ENCODE measurements at places on chromosomes 6 and 20.
A peak's percentile ranks its signal among the peaks of the same experiment; 100 is the strongest.

GRCh38 chr6:33441457-33441856 lies 12.9 kb upstream of the ZBTB9 start:
- no peak for DNase-seq

GRCh38 chr6:111162504-111162903 lies 75.2 kb downstream of the SLC16A10 start:
- no peak for DNase-seq

DNA sequence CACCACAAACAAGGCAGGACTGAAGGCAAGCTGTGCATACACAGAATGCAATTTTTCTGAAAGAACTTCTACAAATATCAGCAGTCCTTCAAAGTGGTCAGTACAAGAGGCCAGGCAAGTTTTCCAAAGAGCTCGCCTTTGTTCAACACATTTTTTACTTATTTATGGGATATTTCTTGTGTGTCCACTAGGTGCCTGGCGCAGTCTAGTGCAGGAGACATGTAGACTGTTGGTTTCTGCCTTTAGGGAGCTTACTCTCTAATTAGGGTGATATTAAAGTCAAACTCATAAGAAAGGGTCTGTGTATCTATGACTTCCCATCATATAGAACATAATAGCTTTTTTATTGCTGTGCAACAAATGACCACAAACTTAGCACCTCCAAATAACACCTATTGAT lies 21.2 kb upstream of the VEGFA start:
- no peak for DNase-seq

DNA sequence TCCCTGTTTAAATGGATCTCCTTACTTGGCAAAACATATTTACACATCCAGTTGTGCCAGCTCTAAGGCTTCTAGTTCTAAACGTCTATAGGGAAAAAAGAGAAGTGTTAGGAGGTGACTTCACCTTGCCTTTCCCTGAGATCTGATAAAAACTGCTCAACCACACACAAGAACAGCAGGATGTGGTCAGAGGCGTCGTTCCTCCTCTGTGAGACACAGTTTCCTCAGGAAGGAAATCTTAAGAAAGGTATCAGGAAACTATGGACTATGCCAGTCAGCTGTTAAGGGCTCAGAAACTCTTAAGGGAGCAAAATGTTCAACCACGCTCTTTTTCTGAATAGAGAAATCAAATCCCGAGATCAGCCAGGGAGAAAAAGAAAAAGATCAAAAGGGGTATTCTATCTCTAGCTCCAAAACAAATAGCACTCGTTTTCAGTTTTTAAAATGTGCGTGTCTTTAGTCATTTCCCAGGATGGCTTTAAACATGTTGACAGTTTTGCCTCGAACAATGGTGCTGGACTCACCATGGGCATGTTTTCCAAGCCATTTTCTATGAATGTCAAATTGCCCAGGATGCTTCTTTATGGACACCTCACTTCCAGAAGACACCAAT lies 154.5 kb downstream of the HACE1 start:
- peak; percentile 8 for DNase-seq

GRCh38 chr6:121925534-121926255 lies 473.8 kb upstream of the HSF2 start:
- DNase-seq = no peak

DNA sequence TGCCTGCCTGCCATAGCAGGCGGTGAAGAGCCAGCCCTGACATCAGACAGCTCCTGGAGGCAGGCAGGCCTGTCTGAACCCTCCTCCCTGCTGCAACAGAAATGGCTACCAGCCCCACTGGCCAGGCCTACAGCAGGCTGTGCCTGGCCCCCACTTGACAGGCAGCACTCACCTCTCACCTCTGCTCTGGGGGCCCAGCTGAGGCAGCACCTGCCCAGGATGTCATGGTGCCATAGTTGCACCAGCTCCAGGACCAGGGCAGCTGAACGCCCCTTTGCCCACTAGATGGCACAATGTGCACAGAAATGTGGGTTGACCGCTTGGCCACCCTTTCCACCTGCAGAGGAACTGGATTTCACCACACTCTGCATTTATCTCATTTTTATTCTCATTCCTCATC lies 30.6 kb downstream of the MRPL14 start:
- peak; percentile 41 for DNase-seq

Measured in stimulated activated CD4-positive, alpha-beta T cell treated with anti-CD3 and anti-CD28 coated beads, TNF-alpha, amount 100 ng/mL, for 48 hours (primary cell).